ENCODE measurements at places on chromosomes 2 and 18.

DNA sequence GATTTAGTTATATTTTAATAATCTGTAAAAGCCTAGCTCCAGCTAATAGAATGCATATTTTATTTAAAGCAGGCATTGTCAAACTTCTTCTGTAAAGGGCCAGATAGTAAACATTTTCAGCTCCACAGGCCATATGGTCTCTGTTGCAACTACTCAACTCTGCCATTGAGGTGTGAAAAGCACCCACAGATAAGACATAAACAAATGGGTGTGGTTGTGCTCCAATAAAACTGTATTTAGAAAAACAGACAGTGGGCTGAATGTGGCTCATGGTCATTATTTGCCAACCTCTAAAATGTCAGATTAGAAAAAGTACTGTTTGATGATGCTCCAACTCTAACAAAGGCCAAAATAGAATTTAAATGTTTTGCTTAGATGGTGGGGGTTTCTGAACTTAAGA is 519.9 kb downstream of the RNF144A start:
- no peak for DNase-seq

GRCh38 chr2:143936848-143937722 is 582.8 kb downstream of the ZEB2 start:
- DNase-seq, result peak; percentile 58

DNA sequence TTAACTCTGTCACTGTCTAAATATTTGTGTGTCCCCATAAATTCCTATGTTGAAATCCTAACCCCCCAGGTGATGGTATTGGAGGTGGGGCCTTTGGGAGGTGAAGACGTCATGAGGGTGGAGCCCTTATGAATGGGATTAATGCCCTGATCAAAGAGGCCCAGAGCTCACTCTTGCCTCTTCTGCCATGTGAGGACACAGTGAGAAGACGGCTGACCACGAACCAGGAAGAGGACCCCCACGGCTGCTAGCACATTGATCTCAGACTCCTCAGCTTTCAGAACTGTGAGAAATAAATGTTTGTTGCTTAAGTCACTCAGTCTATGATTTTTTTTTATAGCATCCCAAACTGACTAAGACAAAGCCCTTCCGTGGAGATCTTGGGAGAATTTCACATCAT is 71.2 kb downstream of the BCL2L11 start:
- DNase-seq, result no peak

DNA sequence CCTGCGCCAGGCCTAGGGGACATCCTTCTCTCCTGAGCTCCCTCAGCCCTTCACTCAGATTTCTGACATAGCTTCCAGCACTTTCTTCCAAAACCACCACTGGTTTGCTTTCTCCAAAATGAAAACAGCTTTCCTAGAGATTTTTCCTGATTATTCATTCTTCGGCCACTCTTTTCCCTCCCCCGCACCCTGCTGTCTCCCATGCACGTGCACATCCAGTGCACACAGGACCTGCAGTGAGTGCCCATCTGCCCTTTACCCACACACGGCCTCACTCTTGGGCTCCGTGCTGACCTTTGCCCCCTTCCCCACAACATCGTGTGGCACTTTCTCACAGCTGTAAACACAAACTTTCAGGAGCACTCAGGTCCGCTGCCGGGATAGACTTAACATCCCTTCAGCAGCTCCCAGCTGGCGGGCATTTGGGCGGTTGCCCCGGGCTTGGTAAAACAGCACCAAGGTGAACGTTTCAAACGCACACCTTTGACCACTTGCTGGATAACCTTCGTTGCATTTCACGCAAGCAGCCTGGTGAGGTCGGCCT is 25.8 kb downstream of the KIF1A start:
- peak; percentile 20 for DNase-seq

- DNase-seq, result no peak
Measured at GRCh38 chr2:9232886-9233285, 26.3 kb downstream of the ASAP2 start.

DNA sequence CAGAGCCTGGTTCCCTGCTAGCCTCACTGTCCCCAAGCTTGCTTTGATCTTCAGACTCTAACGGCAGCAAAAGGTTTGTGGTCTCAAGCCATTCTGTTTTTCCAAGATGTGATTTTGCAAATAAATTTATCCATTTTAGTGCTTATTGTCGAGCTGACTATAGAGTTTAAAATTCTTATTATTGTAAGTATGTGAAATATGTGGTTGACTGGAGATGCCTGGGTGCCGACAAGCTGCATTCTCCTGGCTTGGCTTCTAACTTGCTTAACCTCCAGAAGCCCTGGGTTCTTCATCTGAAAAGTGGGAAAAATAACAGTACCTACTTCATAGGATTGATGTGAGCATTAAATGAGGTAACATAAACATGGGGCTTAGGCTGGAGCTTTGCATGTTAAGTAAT is 9.9 kb upstream of the EDAR start:
- no peak for DNase-seq

GRCh38 chr2:105790461-105791149 is 45.9 kb downstream of the NCK2 start:
- no peak for DNase-seq

DNA sequence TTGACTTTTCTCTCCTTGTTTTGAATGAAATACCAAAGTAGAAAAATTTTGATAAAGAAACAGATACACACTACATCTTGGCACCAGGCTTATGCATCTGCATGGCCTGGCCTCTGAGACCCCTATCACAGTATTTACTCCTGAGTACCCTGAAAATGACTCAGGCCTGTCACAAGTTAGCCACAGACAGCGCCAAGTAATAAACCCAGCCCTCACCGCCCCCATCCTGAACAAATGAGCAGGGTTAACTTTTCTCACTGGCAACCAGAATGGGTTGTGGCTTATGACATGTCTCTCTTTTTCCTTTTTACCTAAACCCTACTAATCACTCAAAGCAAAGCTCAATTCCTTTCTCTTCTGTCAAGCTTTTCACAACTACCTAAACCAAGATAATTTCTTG is 35.3 kb downstream of the SPRED2 start:
- no peak for DNase-seq

- DNase-seq, result no peak
Measured at GRCh38 chr2:60480089-60480773, 73.2 kb downstream of the BCL11A start.

- no peak for DNase-seq
Measured at GRCh38 chr18:13305301-13305700, 86.7 kb downstream of the LDLRAD4 start.

DNA sequence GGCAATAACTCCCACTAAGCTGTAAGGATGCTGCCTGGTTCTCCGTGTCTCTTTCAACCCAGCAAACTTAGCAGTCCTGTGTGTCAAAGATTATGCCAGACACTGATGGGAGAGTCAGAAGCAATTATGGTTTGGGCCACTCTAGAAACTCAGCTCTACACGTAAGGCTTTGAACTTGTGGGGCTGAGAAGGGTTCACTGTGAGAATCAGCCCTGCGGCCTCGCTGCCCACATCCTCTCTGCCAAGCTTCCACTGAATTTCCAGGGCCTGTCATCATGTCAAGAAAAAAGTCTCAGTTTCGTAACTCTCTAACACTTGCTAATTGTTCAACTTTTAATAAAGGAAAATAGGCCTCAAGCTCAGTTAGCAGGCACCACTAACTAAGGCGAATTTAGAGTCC is 308.8 kb upstream of the LYPD1 start:
- DNase-seq, result no peak

DNA sequence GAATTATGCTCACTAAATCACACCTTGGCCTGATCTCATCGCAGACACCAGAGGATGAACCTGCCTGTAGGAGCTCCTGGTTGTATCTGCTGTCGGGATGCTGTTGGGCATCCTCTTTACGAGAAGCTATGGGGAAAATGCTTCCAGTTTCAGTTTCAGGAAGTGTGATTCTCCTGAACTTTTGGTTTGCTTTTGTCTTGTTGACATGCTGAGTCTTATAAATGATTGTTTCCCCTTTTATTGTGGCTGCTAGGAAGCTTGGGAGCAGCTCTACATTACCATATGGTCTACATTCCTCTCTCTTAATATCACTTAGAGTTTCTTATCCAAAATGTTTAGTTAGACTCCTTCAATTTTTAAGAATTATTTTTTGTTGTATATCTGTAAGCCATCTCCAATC is 227.5 kb downstream of the MTX2 start:
- no peak for DNase-seq

GRCh38 chr2:201969938-201970785 is 63.5 kb upstream of the FZD7 start:
- no peak for DNase-seq

DNA sequence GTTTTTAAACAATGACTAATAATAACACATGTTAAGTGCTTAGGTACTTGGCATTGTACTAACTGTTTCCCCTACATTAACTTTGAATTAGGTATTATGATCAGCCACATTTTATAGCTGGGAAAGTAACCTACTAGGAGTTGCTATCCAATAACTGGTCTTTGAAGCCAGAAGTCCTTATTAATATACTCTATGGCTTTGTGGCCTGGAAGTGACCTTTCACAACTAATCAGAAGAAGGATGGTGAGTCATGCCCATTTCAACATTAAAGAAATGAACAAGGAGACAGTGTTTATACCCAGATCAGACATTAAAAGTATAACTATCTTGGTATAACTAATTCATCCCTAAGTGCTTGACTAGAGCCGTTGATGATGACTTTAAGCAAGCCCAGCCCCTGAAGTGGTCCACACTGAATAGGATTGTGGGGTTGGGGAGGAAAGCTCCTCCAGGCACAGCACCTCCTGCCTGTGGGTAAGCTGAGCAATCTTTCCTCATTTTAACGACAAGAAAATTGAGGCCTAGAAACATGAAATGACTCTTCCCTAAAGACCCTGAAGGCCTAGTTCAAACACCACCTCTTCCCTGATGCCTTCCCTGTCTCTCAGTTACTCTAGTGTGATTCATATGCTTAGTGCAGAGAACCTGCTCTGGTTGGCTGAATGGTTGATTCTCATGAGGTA is 71.6 kb upstream of the RFX8 start:
- no peak for DNase-seq
